CD4-positive, alpha-beta T cell treated with Interferon gamma for 1 hour (primary cell): ENCODE measurements at places on chromosomes 7 and 10.

DNA sequence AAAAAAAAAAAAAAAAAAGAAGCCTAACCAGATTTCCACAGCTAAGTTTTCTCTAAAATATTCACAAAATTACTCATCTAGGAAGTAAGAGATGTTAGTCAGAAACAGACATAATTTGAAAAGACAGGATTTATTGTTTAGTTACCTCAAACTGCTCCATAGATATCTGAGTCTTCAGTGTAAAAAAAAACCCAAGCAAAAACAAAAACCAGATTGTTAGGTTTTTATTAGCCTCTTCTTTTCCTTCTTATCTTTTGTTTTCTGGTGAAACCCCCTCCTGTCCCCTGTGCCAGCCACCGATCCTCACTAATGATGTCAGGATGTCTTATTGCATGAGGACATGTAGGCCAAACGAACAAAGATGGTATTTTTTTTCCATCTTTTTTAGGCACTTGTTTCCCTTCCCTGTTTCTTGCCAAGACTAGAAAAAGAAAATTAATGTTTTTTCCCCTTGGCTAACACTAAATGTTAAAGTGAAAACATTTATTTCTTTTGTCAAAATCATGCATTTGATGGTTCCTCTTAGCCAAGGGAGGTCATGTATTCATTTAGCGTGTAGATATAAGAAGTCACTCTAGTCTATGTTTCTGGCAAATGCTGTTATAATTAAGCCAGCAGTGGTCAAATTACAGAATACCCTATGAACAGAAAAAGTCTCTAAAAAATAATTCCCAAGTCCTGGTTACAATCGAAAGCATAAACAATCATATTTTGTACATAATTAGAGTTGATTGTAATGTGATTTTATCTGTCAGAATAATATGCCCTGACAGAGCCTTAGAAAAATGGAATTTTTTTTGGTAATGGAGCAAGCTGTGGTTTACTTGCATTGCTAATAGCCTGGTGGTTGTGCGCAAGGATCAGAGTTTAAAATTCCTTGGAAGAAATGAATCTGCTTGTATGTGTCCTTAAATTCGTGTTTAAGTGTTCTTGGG lies 702.4 kb upstream of the FZD8 start:
- no peak for DNase-seq

- DNase-seq: no peak
Observed at GRCh38 chr7:90119178-90119971, 34.9 kb upstream of the STEAP1 start.

DNA sequence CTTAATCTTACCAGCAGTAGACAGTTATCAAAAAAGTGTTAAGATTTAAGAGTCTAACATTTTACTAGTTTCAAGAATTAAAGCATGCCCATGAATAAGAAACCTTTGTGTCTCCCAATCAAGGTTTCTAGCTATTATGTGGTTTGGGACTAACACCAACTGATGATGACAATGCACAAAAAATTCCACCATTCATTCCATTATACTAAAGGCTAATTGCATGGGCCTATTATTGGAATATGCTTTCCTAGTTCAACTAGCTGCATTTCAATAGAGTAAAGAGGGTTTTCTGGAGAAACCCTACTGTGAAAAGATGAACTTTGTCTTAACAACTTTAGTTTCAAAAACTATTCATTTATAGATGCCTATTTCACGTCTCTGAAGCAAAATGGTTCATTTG lies 44.6 kb downstream of the UBE2H start:
- no peak for DNase-seq

GRCh38 chr10:90960355-90960814 lies 39.5 kb upstream of the ANKRD1 start:
- DNase-seq: no peak

GRCh38 chr10:129796710-129797420 lies 167.2 kb downstream of the EBF3 start:
- no peak for DNase-seq

GRCh38 chr10:114309364-114309651 lies 70.3 kb downstream of the VWA2 start:
- DNase-seq: no peak

DNA sequence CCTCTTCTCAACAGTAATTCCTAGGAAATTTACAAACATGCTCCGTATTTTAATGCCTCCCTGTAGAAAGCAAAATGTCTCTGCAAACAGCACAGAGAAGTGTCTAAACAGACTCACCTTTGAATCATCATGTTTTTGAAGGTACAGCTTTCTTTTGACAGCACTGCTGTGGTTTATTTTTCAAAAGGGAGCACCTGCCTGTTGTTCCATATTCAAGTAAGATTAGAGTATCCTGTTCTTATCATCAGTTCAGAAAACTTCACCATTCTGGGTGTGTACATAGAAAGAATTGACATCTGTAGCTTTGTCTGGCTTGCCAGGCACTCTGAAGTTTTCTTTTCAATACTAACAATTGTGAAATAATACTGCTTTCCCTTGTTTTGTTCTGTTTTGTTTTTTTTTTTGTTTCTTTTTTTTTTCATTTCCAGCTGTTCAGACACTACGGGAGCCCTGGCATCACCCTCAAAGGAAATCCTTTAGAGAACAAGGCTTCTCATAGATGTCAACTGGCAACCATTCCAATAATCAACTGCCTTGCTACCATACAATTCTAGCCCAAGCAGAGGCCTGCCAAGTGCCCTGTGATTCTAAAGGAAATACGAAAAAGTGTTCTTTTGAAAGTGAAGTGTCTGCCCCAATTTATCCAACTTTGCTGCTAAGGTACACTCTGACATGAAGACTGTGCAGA lies 275.9 kb downstream of the PRPF18 start:
- DNase-seq: no peak

- DNase-seq: no peak
Observed at GRCh38 chr10:60281792-60282353, 107.8 kb downstream of the ANK3 start.

- no peak for DNase-seq
Observed at GRCh38 chr10:110113670-110114337, 93.6 kb upstream of the MXI1 start.

GRCh38 chr10:77533887-77534278 lies 103.7 kb downstream of the KCNMA1 start:
- DNase-seq: no peak

DNA sequence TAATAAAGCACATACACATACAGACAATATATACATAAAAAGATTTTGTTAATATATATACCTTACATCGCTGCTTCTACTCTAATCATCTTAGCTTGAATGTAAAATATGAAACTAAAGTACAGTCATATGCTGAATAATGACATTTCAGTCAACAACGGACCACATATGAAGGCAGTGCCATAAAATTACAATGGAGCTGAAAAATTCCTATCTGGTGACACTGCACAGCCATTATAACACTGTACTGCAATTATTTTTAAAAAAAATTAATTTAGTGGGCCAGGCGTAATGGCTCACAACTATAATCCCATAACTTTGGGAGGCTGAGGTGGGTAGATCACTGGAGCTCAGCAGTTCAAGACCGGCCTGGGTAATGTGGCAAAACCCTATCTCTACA lies 122.3 kb downstream of the JMJD1C start:
- no peak for DNase-seq

DNA sequence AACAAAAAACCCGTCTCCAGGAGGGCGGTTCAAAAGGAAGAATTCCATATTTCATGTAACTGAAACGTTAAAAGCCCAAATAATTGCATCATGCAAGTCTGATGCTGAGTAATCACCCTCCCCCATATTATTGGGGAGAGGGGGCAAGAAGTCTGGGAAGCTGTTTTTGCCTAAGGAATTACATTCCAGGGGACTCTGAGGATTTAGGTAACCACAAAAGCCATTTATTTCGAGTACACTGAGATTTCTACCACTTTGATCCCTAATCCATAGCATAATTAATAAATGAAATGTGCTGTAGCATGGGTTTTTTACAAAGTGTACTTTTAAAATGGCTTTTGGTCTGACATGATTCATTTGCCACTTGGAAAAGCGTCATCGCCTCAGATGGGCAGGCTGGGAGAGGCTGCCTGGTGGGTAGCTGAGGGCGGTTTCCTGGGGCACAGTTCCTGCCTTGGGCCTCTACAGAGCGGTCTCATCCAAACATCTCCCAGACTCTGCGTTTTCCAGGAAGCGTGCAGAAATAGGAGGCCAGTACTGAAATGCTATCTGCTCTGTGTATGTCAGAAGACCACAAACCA lies 106.5 kb downstream of the TCF7L2 start:
- DNase-seq: no peak

DNA sequence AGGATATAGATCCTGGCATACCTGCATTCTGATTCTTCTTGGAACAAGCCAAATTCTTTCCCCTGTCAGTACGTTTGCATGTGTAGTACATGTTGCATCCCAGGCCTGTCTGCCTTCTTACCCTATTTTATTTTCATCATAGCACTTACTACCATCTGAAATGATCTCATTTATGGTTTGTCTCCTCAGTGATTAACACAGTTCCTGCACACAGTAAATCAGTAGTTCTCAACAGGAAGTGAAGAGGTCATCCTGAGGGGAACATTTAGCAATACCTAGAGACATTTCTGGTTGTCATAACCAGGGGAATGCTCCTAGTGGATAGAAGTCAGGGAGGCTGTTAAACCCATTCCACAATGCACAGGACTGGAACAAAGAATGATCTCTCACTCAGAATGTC lies 38.2 kb upstream of the SLC26A4 start:
- no peak for DNase-seq

GRCh38 chr10:30080161-30080560 lies 20.8 kb upstream of the JCAD start:
- no peak for DNase-seq

DNA sequence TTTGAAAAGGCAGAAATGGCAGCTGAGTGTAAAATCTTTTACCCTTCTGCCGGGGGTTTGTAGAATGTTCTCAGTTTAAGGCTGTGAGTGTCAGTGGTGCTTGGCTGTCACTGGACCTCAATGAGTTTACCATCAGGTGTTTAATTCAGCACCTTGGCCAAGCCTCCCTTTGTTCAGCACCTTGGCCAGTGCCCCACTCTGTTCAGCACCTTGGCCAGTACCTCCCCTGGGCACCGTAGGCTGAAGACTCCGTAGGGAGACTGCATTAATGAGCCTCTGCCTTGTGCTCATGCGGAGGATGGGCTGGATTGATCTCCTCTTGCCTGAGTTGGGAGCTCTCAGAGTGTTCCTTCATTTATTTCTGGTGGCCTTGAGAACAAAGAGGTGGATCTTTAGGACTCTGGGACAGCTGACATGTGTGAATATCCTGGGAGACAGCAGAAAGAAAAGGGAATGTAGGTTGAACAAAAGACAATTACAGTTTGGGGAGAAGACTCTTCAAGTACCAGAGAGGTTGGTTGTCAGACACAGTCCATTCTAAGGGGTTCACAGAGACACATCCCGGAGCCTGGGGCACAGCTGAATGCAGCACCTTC lies 1.6 kb downstream of the FAM24A start:
- no peak for DNase-seq

- DNase-seq: no peak
Observed at GRCh38 chr7:87960239-87960638, 26.2 kb downstream of the ADAM22 start.
